OCI-LY7 (cell line): ENCODE measurements at places on chromosomes 11 and 22.

DNA sequence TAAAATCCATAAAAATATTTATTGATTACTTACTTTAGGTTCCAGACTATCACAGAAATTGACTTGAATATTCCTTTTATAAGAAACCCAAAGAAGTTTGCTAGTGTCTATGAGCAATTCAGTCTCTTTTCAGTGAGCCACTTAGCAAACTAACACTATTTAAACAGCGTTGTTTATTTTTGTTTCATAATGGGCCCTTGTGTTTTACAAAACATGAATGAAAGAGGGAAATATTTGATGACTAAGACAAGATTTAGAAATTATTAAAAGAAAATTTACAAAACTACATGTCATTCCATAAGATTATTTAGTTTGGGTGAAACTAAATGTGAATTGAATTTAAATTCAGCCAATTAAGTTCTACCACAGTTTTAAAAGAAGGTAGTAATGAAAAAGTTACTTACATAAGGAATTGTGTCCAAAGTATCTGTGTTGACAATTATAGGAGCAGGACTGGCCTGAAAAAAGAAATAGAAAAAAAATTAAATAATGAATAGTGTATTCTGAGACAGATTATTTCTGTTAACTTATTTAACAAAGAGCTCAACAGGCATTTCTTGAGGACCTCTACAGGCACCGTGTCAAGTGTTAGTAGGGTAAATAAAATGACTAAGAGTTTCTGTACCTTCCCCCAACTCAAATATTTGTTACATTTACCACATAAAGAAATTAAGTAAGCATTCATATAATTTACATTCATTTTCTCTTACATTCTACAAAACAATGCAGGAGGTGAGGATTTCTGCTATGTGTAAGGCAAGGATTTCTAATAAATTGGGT is 964.9 kb upstream of the CCDC90B start:
- DNase-seq, result no peak

GRCh38 chr11:64888729-64889511 is 10.5 kb upstream of the EHD1 start:
- DNase-seq, result no peak

DNA sequence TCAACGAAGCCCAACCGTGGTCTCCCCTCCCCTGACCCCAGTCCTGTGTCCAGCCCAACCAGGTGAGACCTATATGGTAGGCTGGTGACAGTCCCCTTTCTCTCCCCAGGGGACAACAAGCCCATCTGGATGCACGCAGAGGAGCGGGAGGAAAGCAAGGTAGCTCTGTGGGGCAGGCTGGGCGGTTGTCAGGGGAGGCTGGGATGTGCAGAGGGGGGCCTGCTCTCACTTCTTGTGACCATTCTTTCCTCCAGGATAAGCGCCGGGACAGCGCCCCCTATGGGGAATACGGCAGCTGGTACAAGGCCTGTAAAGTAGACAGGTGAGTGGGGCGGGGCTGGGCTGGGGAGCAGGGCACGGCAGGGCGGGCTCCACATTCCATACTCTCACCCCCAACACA is 3.5 kb upstream of the RAB1B start:
- DNase-seq, result peak; percentile 41

DNA sequence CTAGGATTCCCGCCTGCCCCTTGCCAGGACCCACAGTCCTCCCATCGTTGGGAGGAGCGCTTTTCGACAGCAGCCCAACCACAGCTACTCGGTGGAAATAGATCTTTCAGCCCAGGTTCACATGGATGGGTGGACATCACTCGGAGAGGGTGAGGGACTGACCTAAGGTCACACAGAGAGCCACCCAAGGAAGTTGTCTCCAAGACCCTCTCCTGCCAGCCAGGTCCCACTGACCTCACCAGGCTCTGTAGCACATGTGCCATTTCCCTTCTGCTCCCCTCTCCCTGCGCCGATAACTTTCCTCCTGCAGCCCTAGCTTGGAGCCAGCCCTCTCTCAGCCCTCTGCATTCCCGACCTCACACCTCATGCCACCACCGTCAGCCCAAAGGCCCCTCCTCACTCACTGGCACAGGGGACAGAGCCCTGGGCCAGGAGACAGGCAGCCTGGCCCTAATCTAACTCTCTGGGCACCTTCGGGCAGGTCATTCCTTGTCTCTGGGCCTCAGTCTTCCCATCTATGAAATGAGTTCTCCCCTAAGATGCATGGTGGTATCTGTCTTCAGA is 4.7 kb downstream of the KCNJ4 start:
- no peak for DNase-seq

DNA sequence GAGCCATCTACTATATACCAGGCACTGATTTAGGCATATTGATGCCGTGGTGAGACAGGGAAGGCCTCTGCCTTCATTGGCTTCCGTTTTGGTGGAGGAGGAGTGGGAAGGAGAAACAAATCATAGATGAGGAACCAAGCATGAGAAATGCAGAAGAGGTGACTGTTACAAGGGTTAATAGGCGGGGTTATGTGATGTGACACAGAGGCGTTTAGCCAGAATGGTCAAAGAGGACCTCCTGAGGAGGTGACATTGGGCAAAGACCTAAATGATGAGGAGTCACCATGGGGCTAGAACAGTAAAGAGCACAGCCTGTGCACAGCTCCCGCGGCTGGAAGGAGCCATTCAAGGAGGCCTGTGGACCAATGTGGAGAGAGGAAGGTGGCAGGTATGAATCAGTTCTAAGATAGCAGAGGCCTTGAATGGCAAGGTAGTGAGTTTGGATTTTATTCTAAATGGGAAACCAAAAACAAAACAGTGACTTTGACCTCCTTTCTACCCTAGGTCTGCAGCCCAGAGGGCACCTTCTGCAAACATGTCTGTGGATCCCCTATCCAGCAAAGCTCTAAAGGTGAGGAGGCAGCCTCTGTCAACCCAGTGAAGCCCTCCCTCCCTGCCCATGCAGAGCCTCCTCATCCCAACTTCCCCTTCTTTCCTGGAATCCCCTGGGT is 11.7 kb downstream of the MAFF start:
- DNase-seq, result peak; percentile 17

DNA sequence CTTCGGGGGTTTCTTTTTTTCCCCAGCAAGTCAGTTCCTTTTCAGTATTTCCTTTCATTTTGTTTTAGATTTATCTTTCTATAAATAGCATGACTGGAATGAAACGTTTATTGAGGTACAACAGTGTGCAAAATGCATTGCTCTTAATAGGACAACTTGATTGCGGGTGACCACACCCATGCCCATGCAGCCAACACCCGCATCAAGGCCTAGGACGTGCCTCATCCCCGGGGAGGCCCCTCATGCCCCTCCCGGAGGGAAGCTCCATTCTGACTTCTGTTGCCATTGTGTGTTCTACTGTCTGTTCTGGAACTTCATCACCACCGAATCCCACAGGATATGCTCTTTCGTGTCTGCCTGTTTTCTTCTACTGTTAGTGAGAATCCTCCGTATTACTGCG is 82.2 kb downstream of the RPS6KA4 start:
- no peak for DNase-seq

GRCh38 chr11:11670574-11670973 is 48.8 kb upstream of the GALNT18 start:
- no peak for DNase-seq

- DNase-seq, result no peak
Measured at GRCh38 chr22:44330744-44331660, 18.3 kb upstream of the SHISAL1 start.

GRCh38 chr11:44564670-44565210 is 723 bp upstream of the CD82 start:
- DNase-seq, result no peak

- no peak for DNase-seq
Measured at GRCh38 chr11:34405079-34405858, 33.5 kb upstream of the CAT start.

DNA sequence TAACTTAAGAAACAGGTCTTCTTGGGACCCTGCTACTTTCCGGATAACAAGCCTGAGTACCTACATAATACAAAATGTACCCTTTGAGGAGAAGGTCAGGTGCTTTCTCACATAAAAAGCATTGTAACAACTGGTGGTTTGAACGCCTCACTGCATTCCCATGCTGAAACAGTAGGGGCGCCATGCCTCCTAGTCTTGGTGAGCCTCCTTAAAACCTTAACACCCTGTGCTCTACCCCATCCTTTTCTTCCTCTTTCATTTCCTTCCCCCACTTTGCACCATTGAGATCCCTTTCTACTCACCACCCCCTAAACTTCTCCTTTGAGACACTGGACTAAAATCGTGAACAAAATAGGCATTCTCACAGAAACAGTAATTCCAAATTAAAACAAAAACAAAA is 729.3 kb downstream of the NTM start:
- DNase-seq, result peak; percentile 9

- DNase-seq, result no peak
Measured at GRCh38 chr11:41497974-41498373, 38.5 kb upstream of the LRRC4C start.

DNA sequence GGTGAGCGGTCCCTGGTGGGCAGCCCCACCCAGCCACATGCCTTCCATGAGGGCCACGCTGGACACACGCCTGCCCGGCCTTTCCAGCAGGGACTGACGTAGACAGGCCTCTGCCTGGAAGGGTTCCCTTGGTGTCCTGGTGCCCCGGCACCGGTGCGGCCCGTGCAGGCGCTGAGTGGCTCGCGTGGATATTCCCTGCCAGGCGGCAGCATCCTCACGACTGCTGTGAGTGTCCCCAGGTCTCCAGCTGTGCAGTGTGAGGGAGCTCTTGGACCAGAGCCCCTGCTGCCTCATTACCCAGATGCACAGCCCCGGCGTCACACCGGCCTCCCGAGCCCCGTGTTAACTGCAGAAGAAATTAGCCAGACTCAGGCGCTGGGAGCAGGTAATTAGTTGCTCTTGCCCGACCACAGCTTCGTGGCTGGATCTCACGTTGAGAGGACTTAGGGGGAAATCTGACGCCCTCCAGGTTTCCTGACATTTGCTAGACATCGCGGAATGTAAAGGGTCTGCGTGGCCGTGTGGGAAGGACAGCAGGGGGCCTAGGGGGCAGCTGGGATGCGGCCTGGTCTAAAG is 1196.3 kb downstream of the BRD1 start:
- DNase-seq, result no peak

GRCh38 chr11:1949302-1949701 is 2.2 kb downstream of the MRPL23 start:
- DNase-seq, result no peak

- DNase-seq, result no peak
Measured at GRCh38 chr11:76824980-76825725, 35.6 kb upstream of the ACER3 start.

- DNase-seq, result no peak
Measured at GRCh38 chr11:95524314-95525036, 265.1 kb downstream of the FAM76B start.
